ENCODE measurements at places on chromosomes 2 and 18.
A peak's percentile ranks its signal among the peaks of the same experiment; 100 is the strongest.

- DNase-seq: peak; percentile 51
These were observed 329.9 kb downstream of the TRIB2 start for GRCh38 chr2:13046557-13047165.

DNA sequence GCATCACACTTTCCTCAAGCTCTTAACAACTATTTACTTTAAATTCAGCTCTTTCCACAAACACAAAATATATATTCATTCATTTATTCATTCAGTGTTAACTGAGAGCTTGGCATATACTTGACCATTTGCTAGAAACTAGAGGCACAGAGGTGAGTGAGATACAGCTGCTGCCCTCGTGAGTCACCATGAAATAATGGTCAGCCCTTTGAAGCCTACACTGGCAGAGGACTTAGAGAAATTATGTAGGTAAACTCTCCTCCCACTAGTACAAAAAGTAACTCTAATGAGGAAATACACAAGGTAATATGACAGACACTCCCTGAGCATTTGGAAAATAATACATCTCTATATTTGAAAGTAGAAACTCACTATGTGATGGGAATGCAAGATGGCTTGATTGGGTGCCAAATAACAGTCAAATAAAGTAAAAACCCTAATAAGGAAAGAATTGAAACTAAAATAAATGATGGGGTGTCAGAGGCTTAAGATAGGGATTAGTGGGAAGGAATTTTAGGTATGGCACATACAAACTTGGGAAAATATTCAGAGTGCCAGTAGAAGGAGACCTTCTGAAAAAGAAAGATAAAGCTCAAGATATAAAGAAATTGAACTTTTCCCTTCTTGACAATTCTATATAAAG lies 61.1 kb downstream of the ANTXR1 start:
- DNase-seq: peak; percentile 14

DNA sequence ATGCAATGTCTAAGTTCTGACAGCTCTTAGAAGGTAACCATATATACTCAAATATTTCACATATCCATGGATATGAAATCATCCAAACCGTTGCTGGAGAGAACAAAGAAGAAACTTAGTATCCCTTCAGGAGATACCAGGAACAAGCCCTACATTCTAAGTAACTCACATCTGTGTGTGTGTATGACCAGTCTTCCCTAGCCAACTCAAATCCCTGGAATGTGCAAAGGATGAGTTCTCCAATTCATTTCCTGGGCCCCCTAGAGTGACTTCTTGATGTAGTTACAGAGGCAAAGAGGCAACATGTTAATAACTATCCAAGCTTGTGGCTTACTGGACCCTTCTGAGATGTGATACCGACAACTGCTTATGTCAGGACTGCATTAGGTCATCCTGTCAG lies 20.1 kb downstream of the TPGS2 start:
- DNase-seq: peak; percentile 43

DNA sequence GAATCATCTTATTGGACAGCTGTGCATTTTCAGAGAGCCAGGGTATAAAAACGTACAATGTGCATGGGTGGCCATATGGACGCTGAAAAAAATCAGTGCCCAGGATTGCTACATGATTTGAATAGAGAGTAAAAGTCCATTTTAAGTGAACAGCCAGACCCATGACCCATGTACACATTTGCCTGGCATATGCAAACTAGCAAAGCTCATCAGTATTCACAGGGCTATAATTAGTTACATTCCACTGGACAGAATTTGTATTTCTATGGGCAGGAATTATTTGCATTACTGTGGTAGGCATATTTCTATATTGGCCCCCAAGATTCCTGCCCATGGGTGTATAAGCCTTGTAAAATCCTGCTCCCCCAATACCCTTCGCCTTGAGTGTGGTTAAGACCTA lies 78.8 kb downstream of the PTH2R start:
- no peak for DNase-seq

GRCh38 chr2:1491751-1492150 lies 78.5 kb downstream of the TPO start:
- DNase-seq: no peak

GRCh38 chr2:144275340-144275739 lies 244.6 kb downstream of the ZEB2 start:
- DNase-seq: no peak

- peak; percentile 16 for DNase-seq
These were observed 30.4 kb downstream of the ANKRD44 start for GRCh38 chr2:197280015-197280702.

DNA sequence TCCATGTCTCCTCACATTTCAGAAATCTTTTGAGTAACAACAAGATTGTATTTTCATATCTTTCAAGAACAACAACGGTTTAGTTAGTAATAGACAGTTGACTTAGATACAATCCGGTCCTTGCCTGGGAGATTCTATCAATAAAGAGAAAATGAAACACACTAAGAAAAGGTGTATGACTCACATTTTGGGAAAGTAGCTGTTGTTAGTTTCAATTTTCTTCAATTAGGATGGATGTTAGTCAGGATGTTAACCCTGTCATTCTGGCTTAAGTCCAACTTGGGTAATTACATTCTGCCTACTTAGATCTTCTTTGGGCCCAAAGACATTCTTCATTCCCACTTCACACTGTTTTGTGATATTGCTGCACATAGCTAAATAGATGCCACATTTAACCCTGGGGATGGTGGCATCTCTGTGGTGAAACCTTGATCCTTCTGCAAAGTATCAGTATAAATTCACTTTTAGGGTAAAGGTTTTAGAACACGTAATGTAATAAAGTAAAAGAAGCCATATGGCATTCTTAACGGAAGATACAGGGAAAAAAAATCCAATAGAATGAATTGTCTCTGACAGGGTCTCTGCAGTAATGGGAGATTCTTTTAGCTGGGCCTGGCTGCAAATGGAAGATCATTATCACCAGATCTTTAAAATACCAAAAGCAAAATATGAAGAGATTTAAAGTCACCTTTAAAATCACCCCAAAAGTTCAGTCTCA lies 365.5 kb downstream of the FIGN start:
- DNase-seq: no peak

DNA sequence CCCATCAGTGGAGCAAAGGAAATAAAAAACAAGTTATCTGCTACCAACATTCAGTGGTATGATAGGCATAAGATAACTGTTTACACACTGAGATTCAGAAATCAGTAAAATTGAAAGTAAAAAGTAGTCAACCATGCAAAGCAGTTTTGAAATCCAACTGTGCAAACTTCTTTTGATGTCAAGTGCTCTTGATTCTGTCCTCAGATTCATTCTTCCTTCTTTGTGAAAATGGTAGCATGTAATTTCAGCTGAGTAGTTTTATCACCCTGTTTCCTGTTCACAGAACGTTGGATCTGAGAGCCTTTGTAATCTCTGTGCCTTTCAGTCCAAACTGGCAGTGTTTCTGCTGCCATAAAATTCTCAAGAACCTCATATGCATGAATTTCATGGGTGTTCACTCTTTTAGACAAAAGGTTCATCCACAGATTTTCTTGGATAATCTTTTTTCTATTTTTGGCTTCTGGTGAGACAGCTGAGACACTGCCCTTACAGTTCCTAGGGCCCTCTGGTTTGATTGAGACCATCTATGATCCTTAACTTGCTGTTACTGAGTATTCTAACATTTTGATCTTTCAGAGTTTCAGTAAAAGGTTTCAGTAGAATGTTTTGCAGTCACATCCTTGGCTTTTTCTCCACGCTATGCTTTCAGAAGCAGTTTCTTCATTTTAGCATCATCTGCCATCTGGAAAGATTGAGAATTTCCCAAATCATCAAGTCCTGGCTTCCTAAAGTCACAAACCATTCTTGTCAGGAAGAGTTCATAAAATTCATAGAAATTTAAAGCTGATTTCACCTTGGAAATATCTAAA lies 272.3 kb upstream of the EPHA4 start:
- no peak for DNase-seq

GRCh38 chr2:160114020-160114419 lies 51.6 kb upstream of the PLA2R1 start:
- DNase-seq: no peak

GRCh38 chr2:105038383-105039061 lies 653 bp downstream of the MRPS9 start:
- peak; percentile 2 for DNase-seq

DNA sequence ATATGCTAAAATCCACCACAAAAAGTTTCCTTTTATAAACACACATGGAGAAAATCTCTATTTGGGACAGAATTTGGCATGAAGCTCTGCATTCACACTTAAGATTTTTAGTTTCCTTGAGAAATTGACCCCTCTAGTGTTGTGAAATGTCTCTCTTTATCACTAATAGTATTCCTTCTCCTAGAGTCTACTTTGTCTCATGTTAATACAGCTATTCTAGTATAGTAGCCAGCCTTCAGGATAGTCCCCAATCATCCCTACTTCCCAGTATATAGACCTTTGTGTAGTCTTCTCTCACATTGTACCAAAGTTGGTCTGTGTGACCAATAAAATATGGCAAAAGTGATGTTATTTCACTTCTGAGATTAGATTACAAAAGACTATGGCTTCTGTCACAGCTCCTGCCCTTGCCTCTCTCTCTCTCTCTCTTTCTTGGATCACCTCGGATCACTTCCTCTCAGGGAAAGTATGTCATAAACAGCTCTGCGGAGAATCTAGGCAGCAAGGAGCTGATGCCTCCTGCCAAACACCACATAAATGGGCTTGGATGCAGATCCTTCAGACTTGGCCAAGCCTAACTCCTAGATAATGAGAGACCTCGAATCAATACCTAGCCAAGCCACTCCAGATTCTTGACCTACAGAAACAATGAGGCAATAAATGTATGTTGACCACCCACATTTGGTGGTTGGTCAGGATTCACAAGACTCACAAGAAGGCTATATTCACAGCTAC lies 59.7 kb upstream of the NABP1 start:
- no peak for DNase-seq

GRCh38 chr2:201754717-201755415 lies 25.9 kb downstream of the ALS2 start:
- DNase-seq: peak; percentile 50

- no peak for DNase-seq
These were observed 721 bp downstream of the METTL5 start for GRCh38 chr2:169823996-169824372.

- no peak for DNase-seq
These were observed 1.9 kb upstream of the KRCC1 start for GRCh38 chr2:88057437-88057844.

Data from choroid plexus epithelial cell (primary cell).